ENCODE measurements at places on chromosomes 5 and 9. TPM values are rescaled to one million over a fixed set of nuclear protein-coding genes. Genes with fewer than 3 reads are reported as not detected.

Gene C1QTNF3
- 33.0 TPM for total RNA-seq

DNA sequence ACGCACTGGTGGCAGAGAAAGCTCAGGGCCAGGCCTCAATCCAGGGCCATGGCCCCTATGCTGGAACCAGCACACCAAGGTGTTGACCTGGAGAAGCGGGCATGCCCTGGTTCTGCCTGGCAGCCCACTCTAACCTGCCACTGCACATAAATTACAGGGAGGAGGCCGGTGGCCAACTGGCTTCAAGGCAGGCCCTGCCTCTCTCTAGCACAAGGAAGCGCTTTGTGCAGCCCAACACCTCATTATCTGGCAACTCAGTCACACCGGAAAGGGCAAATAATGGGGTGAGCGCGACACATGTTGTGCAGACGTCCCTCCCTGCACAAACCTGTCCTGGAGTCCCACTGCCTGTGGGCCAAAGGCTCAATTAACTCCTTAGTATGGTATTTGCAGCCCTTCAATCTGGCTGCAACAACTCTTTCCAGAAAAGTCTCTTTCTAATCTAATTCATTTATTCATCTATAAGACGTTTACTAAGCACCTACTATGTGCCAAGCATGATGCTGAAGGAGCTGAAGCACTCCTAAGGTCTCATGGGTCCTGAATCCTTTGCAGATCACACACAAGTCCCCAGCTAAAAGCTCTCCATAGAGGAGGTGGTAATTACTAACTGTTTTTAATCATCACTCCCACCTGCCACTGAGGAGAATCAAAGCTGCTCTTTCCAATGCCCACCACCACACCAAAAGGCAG, 24.9 kb downstream of the SHB start:
- DNase-seq, result no peak

Gene ABCA1
- 24.9 TPM for total RNA-seq

Gene MAT2B
- total RNA-seq, result 49.3 TPM

DNA sequence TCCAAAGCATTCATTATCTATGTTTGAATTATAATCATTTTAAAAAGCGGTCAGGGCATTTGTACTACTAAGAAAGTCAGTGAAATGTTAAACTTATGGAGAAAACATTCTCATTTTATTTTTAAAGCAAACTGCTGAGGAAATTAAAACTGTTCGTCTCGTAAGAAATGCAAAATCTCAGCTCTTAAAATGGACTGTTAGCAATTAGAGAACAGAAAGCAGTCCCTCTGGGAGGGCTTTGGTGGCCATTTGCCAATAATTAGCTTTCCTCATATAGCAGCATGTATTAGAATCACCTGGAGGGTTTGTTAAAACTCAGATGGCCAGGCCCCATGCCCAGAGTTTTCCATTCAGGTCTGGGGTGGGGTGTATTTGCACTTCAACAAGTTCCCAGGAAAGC, 120.7 kb upstream of the RASEF start:
- DNase-seq, result no peak

GRCh38 chr5:143121135-143121475, 282.4 kb downstream of the NR3C1 start:
- no peak for DNase-seq

GRCh38 chr5:78792345-78793055, 143.9 kb upstream of the LHFPL2 start:
- DNase-seq, result no peak

Gene COL5A1
- 97.4 TPM for total RNA-seq

Gene HTR4
- total RNA-seq, result 21.5 TPM

- peak; percentile 50 for DNase-seq
These were observed at the start of gene FGF18 for GRCh38 chr5:171418982-171419687. TSS of gene FGF18 (plus strand) at chr5:171419647. CDS start at chr5:171420200, 553 bp downstream.

Gene CCL27
- not detected for total RNA-seq

GRCh38 chr5:151092762-151093161, 11.9 kb upstream of the TNIP1 start:
- DNase-seq, result peak; percentile 70

- DNase-seq, result no peak
These were observed 15.8 kb upstream of the CACFD1 start for GRCh38 chr9:133443982-133444381.

DNA sequence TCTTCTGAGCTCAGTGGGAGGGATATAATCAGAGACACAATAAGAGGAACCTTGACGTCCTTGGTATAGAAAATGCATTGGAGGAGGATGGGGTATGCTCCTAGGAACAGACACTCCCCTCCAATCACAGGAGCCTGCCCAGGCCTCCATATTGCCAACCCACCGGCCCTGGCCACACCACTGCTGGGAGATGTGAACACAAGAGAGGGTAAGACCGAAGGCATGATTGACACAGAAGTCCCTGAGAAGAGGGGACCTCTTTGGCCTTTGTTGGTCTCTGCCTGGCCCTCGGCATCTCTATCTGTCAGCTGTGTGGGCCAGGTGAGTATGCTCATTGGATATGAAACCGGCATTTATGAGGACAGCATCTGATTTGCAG, 62.0 kb downstream of the CRB2 start:
- DNase-seq, result peak; percentile 20

GRCh38 chr9:36039696-36040095, 3.0 kb downstream of the RECK start:
- DNase-seq, result no peak

Gene CACNA1B
- total RNA-seq, result 0.38 TPM

- no peak for DNase-seq
These were observed 19.8 kb downstream of the TNFSF15 start for GRCh38 chr9:114785866-114786650.

DNA sequence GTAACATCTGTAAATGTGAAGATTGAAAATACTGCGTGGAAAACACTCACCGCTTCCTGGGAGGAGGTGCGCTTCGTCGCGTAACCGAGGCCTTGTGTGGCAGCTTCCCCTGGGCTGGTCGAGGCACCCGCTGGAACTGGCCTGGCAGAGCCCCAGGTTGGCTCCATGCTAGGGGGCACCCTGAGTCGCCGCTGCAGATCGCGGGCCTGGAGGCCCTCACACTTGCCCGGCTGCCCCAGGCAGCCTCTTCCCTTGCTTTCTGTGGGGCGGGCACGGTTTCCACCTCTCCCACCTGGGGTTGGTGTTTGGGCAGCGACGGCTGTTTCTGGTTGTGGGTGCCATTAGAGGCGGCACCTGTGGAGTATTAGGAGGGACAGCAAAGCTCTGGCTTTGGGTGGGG, 852 bp downstream of the ZNF354C start:
- DNase-seq, result no peak

DNA sequence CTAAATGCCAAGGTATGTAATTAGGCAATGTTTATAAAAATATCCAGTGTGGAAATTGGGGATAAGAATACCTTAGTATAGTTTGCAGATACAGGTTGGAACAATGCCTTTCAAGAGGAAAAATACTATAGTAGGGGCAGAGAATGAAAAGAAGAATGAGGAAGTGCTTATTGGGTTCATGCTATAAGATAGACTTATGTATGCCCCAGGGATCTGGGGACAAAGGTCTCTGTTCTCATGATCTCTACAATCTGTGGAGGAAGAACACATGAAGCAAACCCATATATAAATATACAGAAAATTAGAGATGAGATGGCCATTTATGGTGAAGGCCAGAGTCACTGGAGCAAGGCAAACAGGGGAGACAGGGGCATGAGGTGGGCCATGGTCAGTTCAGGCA, 106.5 kb upstream of the DAB2 start:
- no peak for DNase-seq

DNA sequence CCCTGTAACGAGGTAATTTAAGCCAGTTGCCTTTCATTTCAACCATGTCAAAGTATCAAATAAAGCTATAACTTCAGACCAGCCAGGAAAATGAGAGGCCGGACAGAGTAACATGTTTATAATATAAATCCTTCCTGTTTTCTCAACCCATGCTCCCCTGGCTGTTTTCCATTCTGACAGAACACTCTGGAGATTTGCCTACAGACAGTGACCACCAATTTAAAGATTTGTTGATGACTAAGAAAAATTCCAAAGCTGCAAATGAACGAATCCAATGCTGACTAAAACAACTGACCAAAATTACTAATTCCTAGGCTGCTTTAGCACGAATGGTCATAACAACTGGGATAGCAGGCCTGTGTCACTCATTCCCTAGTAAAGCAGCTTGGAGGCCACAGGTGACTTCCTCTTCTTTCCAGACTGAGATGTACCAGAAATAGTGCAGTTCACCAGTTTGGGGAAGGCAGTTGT, 141.4 kb downstream of the AOPEP start:
- DNase-seq, result no peak

DNA sequence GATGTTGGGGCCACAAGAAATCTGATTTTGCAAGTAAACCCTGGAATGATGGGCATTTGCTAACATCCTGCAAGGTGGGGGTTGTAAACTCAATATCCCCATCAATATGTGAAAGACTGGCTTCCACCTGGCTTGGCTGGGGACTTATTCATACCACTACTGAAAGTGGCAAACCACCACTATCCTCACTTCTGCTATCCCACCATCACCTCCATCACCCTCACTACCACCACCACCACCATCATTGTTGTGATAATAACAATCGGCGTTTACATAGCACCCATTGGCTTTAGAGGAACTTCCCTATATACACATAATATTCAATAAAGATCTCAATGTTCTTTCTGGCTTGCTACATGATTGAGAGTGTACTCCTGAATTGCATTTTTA, 224.7 kb upstream of the DAP start:
- no peak for DNase-seq

DNA sequence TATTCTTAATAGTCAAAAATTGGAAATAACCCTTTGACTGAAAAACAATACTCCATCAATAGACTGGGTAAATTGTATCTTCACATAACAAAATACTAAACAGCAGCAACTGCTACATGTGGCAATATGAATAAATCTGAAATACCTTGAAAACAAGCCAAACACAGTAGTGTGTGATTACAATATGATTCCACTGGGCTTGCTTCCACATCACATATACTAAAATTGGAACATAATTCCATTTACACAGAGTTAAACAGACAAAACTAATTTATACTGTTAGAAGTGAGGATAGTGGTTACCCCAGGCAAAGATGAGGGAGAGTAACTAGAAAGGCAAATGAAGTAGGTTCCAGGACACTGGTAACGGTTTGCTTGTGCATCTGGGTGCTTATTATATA, 20.4 kb downstream of the FNIP1 start:
- no peak for DNase-seq

GRCh38 chr5:150473673-150474358, 24.3 kb upstream of the RPS14 start:
- DNase-seq, result no peak

Gene FAM174A
- total RNA-seq, result 19.4 TPM

Gene PTGES
- total RNA-seq, result 1.8 TPM

DNA sequence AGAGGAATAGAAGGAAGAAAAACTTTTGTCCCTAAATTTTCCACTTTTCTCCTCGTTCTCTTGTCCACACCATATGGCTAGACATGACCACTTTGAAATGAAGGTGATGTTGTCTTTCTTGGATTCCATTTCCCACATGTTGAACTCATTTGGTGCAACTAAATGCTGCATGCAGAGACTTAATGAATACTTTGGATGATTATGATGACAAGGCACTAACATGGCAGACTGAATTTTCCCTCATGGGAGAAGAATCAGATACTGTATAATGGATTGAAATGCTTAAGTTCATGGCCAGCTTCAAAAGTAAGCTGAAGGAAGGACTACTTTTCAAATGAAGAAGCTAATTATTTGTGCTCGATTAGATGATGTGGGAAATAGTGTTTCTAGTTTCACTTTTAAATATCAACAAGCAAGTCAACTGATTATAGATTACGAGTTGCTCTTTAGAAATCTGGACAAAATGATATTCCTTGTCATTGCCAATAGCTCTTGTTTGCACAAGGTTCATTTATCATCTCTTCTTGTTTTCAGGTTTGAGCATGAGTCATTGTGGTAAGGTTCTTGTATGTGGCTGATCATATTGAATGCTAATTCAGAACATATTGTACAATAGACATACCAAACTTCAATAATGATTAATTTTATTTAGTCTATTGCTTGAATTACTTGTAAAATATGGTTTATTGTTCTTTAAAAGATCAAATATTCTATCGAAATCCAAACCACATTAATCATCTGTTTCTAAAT, 501.3 kb upstream of the FTMT start:
- DNase-seq, result no peak

DNA sequence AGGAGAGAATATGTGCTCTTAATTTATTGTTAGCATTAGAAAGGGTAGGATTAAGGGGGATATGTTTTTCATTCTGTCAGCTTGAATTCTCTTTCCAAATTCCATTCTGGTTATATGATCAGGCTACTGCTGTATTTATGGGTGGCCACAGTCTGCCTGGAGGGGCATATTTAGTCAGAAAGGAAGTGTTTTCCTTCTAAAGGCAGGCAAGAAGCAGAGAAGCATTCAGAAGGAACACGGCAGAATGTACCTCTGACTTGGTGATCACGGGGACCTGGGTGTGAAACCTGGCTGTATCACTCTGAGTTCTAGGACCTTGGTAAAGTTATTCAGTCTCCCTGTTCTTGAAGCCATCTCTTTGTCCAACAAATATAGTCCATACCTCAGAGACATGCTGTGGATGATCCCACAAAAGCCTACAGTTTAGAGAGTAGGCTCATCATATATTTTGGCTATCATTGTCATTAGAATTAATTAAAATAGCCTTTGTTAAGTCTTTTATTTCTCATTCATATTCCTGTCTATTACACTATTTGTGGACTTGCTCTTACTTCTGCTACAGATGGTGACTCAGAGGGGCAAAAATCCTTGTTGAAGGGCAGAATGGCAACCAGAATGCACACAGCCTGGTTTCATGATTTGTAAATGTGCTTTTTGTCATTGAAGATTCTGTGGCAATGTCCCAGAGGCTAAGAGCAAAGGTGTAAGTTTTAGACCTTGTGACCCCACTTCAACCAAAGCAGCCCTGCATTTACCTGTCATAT, 2.7 kb downstream of the TNC start:
- no peak for DNase-seq

GRCh38 chr5:96616801-96617200, 45.4 kb upstream of the CAST start:
- peak; percentile 69 for DNase-seq

DNA sequence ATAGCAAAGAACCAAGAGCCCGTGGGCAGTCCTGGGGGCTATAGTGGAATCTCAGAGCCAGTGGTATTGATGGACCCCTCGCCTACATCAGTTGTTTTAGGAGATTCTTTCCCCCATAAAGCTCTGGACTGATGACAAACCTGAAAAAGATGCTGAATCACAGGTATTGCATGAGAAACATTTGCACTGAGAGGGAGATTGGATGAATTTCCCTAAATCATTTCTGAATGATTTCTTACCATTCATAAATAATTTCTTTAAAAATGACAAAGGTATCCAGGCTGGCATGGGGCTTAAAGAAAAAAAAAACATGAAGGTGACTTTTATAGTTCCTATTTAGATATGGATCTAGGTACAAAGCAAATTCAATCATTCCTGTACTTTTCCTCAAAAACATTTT, 54.0 kb upstream of the SLIT3 start:
- DNase-seq, result no peak
